ENCODE measurements at places on chromosomes 16 and 17. TPM values are rescaled to one million over a fixed set of nuclear protein-coding genes. Genes with fewer than 3 reads are reported as not detected.

Gene SDK2
- total RNA-seq: 0.23 TPM

Gene RASD1
- 0.18 TPM for total RNA-seq

Gene ALOX12B
- 3.6 TPM for total RNA-seq

Gene KRT222
- total RNA-seq: not detected

Gene CDH16
- not detected for total RNA-seq

Gene GRB7
- 2.0 TPM for total RNA-seq

Gene WNK4
- total RNA-seq: 0.64 TPM

Gene COPZ2
- 3.6 TPM for total RNA-seq

Gene PRKCB
- total RNA-seq: 83.8 TPM

Gene SBK1
- 6.5 TPM for total RNA-seq

Gene SMIM36
- total RNA-seq: not detected

Gene TNFSF12
- 13.7 TPM for total RNA-seq

Gene ZDHHC1
- 0.58 TPM for total RNA-seq

Gene ABCC12
- total RNA-seq: not detected

Gene WSCD1
- total RNA-seq: 0.16 TPM

Gene HSD3B7
- 1.6 TPM for total RNA-seq

Gene RAI1
- total RNA-seq: 13.6 TPM

Gene C1QL1
- 0.83 TPM for total RNA-seq

Gene RTN4RL1
- total RNA-seq: 0.11 TPM

Gene FNDC8
- not detected for total RNA-seq

Gene NECAB2
- total RNA-seq: not detected

Gene CAPNS2
- not detected for total RNA-seq

Gene TAT
- not detected for total RNA-seq

Gene CDRT15L2
- not detected for total RNA-seq

Gene ADGRG3
- total RNA-seq: not detected

Gene SOX15
- not detected for total RNA-seq

Gene RNF43
- 0.71 TPM for total RNA-seq

Gene CCDC137
- 30.0 TPM for total RNA-seq

Gene IQCK
- 3.5 TPM for total RNA-seq

Gene CACNG3
- not detected for total RNA-seq

Gene DNAAF8
- total RNA-seq: 0.11 TPM

Gene SULT1A2
- total RNA-seq: 0.26 TPM

Gene CACNG1
- total RNA-seq: not detected

Gene HEATR9
- not detected for total RNA-seq

Gene ENPP7
- not detected for total RNA-seq

Gene KRT39
- total RNA-seq: not detected
